ENCODE measurements at places on chromosomes 1 and 21.
A peak's percentile ranks its signal among the peaks of the same experiment; 100 is the strongest.

DNA sequence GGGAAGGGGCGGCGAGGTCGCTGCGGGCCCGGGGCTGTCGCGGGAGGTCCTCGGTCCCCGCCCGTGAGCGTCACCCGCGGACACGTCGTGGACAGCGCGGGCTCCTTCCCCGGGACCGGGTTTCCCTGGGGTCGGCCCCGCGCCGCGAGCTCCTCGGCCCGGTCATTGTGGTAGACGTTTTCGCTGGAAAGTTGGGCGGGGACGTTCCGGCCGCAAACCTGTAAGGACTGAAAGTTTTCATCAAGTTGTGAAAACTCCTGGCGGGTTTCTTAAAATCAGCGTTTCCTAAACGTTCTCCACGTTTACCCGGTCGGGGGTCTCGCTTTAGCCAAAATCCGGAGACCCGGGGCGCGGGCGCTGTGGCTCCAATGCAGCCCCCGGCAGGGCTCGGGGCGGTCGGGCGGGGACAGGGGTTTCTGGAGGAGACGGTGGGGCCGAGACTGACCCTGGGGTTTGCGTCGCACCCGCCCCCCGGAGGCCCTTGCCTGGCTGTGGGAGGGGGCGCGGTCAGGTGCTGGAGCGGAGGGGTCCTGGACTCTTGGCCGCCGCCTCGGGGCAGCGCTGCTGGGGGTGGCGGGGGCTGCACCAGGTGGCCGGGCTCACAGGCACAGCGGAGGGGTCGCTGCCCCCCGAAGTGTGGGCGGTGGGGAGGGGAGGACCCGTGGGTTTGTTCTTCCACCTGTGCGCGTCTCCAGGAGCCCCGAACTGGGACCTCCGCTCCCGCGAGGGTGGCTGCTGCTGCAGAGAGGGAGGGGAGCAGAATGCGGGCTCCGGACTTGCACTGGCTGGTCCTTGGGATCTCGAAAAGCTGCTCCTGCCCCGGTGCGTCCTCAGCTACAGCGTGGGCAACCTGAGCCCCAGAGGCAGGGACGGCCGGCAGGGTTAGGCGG is 827 bp downstream of the PRKCZ start:
- DNase-seq, result no peak

- DNase-seq, result no peak
These were observed 25.6 kb upstream of the IER5 start for GRCh38 chr1:181062836-181063428.

DNA sequence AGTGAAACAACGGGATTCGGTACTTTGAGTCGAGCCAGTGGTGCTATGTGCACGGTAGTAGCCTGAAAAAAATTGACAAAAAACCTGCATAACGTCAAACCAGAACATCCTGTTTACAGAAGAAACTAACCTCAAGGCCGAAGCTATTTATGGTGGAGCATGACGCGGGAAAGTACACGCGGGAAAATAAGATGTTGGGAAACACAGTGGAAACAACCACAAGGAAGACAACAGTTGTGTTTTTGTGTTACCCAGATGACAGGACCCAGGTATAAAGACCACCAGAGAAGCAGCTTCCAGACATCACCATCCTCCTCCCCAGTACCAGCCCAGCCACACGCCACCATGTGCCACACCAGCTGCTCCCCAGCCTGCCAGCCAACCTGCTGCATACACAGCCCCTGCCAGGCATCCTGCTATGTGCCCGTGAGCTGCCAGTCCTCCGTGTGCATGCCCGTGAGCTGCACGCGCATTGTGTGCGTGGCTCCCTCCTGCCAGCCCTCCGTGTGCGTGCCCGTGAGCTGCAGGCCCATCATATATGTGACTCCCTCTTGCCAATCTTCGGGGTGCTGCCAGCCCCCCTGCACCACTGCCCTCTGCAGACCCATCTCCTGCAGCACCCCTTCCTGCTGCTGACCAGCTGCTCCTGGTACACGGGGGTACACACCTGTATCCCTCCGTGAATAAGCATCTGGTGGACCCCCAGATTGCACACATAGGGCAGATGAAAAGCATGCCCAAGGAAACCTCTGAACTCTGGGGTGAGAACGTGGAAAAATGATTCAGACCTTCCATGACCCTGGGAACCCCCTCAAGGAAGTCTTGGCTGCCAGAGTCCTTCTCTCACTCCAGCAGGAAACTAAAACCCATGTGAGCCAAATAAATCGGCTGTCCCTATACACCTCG is at the start of gene KRTAP12-3:
TSS of gene KRTAP12-3 (plus strand) at position 298 of the 906 bp plus-strand sequence. CDS start at position 346, 48 bp downstream.
- no peak for DNase-seq

- peak; percentile 78 for DNase-seq
These were observed 114.1 kb downstream of the LHX4 start for GRCh38 chr1:180343921-180344769.

DNA sequence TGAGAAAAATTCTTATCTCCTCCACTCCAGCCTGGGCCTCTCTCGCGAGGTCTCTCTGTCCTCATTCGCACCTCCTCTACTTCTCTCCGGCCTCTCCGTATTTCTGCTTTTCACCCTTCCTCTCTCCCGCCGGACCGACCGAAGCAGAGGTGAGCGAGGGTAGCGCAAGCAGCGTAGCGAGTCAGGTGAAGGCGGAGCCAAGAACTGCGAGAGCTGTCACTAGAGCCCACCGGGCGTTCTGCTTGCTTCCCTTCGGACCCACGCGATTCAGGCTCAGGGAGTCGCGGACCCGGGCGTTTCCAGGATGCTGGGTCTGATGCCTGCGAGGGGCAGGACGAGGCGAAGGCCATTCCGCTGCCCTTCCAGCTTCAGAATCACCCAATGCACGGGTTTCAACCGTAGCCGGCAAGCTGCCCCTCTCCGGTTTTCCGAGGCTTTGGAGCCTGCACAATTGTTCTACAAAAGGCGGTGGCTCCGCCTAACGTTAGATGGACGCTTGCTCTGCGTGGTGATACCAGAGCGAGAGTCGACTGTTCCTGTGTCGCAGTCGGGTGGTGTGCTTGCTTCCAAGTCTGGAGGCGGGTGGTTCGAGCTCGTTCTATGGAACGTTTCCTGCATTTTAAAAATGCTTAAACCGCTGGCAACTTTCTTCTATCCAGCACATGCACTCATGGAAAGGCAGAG is 310.2 kb downstream of the FAM72C start:
- no peak for DNase-seq

DNA sequence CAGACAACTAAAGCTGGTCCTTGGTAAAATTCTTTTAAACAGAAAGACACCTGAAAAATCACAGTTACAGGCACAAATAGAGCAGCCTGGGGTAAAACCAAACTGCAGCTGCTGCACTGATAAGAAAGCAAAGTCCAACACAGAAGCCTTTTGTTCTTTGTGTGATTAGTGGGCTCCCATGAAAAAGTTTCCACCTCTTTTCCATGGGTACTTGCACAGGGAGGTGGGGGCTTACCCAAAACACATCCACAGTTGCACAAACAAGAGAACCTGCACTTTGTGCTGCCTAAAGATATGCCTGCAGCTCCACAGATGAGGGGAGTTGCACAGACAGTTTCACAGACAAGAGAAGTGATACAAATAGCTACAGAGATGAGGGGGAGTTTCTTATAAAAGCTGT is 106.7 kb upstream of the SLC5A9 start:
- DNase-seq, result no peak

- DNase-seq, result no peak
These were observed 1.8 kb upstream of the SERBP1 start for GRCh38 chr1:67431869-67432578.

DNA sequence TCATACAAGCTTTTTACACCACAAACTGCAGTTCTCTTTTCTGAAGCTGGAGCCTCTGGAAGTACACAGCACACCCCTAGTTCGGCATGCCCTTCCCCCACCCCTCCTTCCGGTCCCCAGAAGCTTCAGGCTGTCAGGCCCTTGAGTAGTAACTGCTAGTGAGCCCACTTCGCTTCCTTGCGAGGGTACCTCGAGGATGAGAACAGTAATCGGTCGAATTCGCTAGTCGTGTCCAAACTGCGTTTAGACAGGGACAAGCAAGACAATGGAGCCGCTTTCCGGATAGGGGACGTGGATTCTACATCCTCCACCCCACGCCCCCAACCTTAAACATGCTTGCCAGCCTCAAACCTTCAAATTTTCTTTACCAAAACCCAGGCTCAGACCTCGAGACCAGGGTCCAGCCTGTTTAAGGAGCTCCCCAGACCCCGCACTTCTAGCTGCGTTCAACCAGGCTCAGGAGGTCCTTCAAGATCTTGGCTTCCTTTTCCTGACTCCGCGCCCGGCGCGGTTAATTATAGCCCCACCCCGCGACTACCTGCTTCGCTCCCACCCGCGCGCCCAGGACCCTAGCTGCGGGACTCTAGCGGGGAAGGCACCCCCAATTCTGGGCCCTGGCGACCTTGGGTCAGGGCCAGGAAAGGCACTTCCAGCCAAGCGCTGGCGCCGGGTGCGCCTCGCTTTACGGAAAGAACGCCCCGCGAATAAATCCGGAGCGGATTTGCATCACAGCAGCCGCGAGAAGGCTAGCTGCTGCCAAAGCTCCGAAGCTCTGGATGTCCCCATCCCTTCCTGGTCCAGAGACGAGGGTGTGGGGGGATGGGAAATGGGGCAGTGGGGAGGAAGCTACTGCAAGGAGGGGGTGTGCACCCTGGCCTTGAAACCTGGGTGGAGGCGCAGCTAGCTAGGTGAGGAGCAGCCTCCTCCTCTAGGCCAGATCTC is 8.1 kb upstream of the TSPAN1 start:
- no peak for DNase-seq

- no peak for DNase-seq
These were observed 554.6 kb upstream of the NCAM2 start for GRCh38 chr21:20443558-20444155.

- peak; percentile 65 for DNase-seq
These were observed 14.4 kb downstream of the SMYD3 start for GRCh38 chr1:246492611-246493245.
